Ecto neural progenitor cell (in vitro differentiated cells): ENCODE measurements at places on chromosomes 4 and X.

GRCh38 chr4:53920116-53920515 lies 144.3 kb downstream of the CHIC2 start:
- DNase-seq, result no peak

GRCh38 chr4:123495530-123495929 lies 98.9 kb downstream of the SPRY1 start:
- DNase-seq, result no peak

GRCh38 chr4:98851806-98852205 lies 77.1 kb downstream of the EIF4E start:
- DNase-seq, result no peak

DNA sequence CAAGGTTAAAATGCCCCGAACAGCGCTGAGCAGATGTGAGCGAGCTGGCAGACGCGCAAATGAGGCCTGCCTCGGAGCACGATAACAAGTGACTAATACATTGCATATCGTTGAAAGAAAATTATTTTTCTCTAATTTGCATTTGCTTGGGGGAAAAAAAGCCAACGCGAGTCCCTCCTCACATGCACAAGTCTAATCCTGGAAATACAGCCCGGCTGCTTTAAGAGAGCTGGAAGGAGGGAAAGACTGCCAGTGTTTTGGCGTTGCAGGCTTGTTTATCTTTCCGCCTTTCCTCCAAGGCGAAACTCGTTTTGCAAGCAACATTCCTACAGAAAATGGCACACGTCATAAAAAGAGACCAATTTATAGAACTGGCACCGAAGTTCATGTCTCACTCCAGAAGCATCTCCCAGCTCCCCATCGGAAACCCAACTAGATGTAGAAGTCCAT lies 12.6 kb downstream of the BCOR start:
- no peak for DNase-seq
